Stimulated activated CD8-positive, alpha-beta memory T cell treated with anti-CD3 and anti-CD28 coated beads, Interleukin-4, amount 100 ng/mL, for 1 hour (primary cell): ENCODE measurements at places on chromosomes 3 and 15.

- DNase-seq = no peak
These were observed 6.4 kb downstream of the STRA6 start for GRCh38 chr15:74196175-74196574.

DNA sequence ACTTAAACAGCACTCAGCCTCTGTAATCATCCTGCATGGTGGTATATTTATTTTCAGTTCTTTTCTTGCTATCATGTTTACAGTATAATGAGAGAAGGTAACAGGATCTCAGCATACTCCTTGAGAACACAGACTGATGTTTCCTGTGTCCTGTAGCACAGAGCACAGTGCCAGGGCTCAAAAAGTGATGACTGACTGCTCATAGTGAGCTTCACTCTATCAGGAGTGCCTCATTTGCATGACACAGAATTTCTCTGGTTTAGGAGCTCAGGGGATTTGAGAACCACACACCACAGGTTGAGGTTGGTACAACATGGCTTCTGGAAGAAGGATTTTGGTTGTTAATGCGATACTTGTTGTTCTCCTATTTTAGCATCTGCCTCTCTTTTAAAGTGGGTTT is 68.5 kb upstream of the SLC2A2 start:
- no peak for DNase-seq

DNA sequence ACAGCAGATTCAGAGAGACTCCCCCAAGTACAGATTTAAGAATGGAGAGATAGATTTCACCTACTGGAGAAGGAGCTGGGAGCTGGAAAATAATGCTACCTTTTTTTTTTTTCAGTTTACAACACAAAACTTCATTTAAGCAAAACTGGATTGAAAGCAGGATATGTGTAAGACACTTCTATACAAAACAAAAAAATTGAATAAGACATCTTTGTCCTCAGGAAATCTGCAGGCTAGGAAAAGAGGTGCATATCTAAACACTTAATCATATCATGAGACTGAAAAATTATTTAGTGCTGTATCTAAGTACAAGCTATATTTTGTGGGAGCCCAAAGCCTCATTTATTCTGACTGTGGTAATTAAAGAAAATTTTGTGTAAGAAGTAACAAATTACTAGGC is 516.1 kb downstream of the ZIC1 start:
- DNase-seq = no peak

GRCh38 chr3:15348246-15348645 is 15.9 kb upstream of the SH3BP5 start:
- no peak for DNase-seq

DNA sequence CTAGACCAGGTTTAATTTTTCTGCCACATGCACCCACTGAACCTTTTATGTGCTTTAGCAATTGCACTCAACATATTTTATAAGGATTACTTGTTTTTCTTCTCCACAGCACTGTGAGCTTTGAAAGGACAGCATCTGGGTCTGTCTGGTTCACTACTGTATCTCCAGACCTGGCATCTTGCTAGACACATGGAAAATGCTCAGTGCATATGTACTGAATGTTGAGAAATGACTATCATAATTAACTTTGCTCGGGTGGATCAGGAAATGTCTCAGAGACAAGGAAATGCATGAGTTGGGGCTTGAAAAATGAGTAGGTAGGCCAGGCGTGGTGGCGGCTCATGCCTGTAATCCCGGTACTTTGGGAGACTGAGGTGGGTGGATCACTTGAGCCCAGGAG is 40.2 kb downstream of the DOCK3 start:
- DNase-seq = no peak

GRCh38 chr3:20256144-20256543 is 70.1 kb upstream of the SGO1 start:
- no peak for DNase-seq
